ENCODE measurements at places on chromosomes 5 and 9.
A peak's percentile ranks its signal among the peaks of the same experiment; 100 is the strongest.

DNA sequence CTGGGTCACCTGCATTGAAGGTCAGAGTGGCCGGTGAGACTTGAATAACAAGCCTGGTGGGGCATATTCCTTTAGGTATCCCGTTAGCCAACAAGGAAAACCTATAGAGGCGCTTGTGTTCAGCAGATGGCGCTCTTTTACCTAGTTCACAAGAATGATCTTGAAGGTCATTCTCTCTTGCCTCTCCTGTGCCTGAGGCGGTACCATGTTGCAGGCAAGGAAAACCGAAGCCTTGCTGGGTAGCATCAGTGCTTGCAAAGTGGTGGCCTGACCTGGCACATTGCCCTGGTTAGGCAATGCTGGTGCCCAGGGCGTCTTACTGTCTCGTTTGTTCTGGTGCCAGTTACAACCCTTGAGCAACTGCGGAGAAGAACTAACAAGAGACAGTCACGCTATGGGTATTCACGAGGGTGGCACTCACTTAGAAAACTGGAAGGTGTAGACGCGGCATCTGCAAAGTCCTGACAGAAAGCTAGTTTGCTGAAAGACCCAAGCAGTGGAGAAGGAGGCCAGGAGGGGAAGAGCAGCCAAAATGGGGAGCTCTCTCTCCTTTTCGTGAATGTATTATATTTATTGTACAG, 56.7 kb downstream of the AOPEP start:
- peak; percentile 94 for DNase-seq

DNA sequence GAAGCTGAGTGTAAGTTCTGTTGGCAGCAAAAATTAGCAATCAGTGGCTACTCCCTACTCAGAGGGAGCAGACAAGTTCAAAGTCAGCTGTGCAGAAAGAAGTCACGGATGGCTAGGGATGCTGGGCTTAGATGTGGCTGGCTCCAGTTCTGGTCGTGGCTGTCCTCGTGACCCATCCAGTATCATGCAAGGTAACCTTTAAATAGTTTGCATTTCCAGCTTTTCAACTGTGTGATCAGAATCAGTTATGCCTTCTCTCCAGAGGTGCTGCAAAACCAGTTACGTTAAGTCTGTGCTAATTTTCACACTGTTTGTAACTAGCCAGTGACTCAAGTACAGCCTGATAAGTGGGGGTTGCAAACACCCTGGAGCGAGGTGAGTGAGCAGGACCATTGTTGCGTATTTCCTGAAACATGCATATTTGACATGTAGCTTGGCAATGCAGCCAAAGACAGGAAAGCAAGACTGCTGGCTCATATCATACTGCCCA, 302.4 kb downstream of the ATPSCKMT start:
- DNase-seq = no peak

DNA sequence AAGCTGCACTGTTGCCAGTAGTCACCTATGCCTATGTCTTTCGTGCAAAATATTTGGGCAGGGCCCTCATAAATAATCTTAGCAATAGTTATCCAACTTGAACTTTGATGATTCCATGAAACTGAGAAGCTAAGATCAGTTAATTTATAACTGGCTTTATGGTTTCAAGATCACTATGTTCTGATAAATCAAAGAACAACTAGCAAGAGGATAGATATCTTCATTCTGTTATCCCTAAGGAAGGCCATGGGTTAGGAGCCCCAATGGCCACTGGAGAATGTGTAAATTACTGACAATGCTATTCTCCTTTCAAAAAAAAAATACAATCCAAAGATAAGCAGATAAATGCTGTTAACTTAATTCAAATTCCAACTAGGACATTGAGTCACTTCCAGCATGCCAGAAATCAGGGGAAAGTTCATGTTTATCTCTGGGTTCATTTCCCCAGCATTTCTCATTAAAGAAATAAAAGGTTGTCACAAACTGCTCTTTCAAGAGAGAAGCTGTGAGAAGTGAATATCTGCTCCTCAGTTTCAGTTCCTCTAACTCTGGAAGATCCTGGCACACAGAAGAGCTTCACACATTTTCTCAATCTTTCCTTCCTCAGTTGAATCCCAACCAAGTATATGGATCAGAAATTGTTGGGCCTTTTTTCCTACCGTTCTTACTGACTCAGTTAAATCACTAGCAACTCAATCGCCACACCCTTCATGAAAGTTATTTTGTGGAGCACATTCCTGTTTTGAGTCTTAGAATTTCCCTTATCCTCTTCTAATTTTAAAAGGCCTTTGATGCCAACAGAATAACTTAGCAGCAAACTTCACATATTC, 59.6 kb upstream of the SLC1A1 start:
- DNase-seq = no peak

- no peak for DNase-seq
Measured at GRCh38 chr9:129125478-129125877, 14.3 kb downstream of the PTPA start.

- no peak for DNase-seq
Measured at GRCh38 chr9:87275047-87275725, 222.5 kb upstream of the DAPK1 start.

DNA sequence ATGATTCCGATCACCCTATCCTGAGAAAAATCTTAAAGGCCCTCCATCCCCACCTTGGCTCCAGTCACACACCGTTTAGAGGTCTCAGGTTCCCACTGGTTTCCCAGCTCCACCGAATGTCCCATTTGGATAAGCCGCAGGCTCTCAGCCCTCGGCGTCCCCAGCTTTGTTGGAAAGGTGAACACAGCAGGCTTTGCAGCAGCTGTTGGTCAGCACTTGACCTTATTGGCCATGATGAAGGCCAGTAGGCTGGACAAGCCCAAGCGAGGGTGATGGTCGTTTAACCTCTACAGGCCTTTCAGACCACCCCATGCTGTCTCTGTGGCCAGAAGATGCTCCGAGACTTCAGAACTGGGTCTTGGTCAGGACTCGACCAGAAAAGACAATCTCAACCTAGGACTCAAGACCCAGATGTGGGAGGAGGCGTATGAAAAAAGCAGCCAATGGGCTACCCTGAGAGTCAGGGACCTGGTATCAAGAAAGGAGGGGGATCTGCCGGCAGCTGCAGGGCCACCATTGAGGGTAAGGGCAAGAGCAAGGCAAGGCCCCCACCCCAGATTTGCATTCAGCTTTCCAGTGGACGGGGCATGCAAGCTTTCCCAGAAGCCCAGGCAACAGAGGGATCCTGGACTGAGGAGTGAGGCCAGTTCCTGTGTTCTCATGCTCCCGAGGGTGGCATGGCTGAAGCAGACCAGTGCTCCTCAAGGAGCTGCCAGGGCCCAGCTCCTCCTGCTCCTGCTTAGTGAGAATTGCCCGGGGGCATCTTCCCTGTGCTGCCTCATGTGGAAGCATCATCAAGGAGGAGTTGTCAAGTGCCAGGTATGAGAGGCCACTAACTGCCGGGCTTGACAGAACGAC, 13.4 kb downstream of the UBE2QL1 start:
- no peak for DNase-seq

GRCh38 chr5:74903165-74903787, 37.1 kb upstream of the FAM169A start:
- DNase-seq = no peak

GRCh38 chr5:68708842-68709170, 385.0 kb upstream of the SLC30A5 start:
- DNase-seq = no peak

- no peak for DNase-seq
Measured at GRCh38 chr9:99859243-99859980, 37.7 kb downstream of the NR4A3 start.

DNA sequence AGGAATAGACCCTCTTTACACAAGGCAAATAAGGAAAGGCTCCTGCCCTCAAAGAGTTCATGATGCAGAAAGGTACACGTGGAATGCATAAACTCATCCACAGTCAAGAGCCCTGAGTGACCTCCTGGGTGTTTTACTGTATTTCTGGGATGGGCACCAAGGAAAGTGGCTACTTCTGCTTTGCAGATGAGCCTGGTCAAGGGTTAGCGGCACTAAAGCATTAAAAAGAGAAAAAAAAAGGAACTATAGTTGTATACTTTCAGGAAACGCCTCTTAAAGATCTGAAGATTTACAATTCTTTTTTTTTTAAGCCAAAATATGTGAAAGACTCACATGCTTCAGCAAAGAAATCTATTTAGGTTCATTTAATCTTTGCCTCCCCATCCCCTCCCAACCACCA, 366.2 kb upstream of the PDE4D start:
- no peak for DNase-seq

DNA sequence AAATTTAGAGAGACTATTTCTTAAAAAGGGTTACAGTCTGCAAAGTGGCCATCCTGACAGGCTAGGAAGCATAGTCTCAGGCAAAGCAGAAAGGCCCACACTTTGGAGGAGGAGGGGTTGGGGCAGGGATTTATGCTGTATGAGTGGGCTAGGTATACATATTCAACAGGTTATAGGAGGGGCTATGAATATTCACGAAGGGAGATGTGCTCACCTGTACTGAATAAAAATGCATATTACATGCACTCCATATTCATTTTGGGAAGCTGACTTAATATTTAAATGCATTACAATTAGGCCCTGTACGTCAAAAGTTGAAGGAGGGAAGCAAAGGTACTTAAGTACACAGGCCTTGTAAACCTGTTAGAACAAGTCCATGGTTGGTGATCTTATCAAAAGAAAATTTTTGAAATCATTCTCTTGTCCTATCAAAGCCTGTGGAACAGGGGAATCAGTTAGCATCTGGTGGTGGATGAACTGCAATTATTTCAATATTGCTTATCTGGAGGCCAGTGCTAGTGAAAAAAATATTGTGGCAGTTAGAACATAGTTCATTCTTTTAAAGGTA, 1.6 kb downstream of the CENPP start:
- DNase-seq = no peak

- DNase-seq = no peak
Measured at GRCh38 chr5:1951165-1951816, 68.6 kb upstream of the IRX4 start.

DNA sequence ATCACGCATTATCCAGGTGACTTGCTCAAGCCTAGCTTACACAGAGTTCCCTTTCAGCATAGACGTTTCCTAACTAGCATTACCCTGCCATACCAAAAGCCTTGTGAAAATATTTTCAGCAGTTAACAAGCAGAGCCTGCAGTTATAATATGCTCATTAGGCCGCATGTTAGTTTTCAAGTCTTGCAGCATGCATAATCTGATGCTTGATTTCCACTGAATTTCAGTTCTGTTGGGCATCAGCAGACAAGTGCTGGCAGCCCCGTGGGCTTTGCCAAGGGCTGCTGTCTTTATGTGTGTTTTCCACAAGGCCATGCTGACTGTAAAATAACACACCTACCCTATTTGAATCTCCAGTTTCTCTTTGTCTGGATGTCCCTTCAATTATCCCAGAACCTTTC, 491.0 kb upstream of the WWC1 start:
- DNase-seq = no peak

- DNase-seq = no peak
Measured at GRCh38 chr9:37337301-37337890, 85.1 kb upstream of the GRHPR start.

- DNase-seq = no peak
Measured at GRCh38 chr9:33742051-33742450, 53.3 kb upstream of the PRSS3 start.

GRCh38 chr5:140242099-140242498, 60.8 kb downstream of the PFDN1 start:
- DNase-seq = no peak

GRCh38 chr9:6715755-6716643, 41.8 kb upstream of the KDM4C start:
- DNase-seq = no peak

DNA sequence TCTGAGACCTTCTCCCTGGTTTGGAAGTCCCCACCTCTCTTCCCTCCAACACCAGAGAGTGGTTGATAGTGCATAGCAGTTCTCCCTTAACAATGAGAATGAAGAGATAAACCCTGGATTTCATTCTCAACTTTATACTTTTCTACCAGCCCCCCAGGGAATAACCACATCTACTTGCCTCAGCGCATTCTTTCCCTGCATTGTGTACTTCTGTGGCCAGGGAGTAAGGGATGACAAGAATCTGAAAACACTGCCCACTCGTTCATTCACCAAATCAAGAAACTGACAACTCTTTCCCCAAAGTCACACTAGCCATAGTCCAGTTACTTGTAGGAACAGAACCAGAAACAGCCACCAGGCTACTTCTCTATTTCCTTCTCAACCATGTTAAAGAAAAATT, 46.0 kb upstream of the SPIN1 start:
- no peak for DNase-seq

GRCh38 chr5:139108063-139108824, 89.9 kb downstream of the SIL1 start:
- no peak for DNase-seq

GRCh38 chr5:136457390-136458013, 92.2 kb upstream of the TRPC7 start:
- no peak for DNase-seq

DNA sequence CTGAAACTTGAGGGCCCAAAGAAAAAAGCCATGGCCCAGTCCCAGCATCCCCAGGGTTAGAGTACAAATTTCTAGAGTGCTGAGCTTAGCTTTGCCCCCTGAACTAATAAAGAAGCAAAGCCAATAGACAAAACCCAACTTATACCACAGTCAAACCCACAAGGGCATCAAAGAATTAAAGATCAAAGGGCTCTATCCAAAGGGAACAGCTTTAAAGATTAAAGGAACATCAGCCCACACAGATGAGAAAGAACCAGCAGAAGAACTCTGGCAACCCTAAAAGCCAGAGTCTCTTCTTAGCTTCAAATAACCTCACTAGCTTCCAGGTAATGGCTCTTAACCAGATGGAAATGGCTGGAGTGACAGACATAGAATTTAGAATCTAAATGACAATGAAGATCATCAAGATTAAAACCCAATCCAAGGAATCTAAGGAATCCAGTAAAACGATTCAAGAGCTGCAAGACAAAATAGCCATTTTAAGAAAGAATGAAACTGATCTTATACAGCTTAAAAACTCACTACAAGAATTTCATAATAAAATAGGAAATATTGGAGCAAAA, 93.9 kb downstream of the YIPF5 start:
- no peak for DNase-seq

DNA sequence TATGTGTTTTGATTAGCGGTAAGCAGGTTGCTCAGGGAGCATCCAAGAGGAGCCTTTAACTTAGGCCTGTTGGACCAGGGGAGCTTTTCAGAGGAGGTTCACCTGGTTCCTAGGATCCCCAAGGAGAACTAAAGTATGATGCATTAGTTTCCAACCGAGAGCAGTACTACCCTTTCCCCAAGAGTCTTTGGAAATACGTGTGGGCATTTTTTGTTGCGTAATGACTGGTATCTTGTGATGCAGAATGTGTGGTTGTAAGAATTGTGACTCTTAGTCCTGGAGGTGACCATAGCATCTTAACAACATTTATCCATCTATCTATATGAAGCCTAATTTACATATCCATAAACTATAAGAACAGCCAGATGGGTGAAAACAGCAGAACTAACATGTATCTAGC, 11.0 kb downstream of the CFAP95 start:
- no peak for DNase-seq

DNA sequence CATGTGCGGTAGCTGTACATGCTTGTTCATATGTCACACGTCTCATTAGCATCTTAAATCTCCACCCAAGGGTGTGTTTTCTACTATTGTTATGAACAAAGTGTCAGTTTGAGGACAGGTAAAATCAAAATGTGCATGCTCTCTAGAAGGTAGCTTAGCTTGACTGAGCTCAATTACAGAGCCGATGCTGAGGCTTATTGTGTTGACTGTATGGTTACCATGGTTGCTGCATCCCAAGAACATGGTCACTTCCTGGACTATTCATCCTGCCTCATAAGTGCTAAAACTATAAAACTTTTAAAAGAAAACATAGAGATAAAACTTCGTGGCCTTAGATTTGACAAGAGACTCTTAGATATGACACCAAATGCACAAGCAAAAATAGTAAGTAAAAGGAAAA, 426.1 kb upstream of the CTNND2 start:
- no peak for DNase-seq

- no peak for DNase-seq
Measured at GRCh38 chr9:12595400-12595799, 97.8 kb upstream of the TYRP1 start.

Data from AG09319 (cell line).